ENCODE measurements at places on chromosomes 2 and 18. TPM values are rescaled to one million over a fixed set of nuclear protein-coding genes. Genes with fewer than 3 reads are reported as not detected.

Gene POMC
- total RNA-seq: 7.3 TPM

Gene SFXN5
- total RNA-seq: 10.1 TPM

Gene ANKRD39
- 17.3 TPM for total RNA-seq

Gene ZNF521
- total RNA-seq: 37.3 TPM

Gene CNNM4
- 23.7 TPM for total RNA-seq

- no peak for DNase-seq
Observed at GRCh38 chr2:68726608-68727367, 7.8 kb upstream of the ARHGAP25 start.

GRCh38 chr2:163187995-163188655 lies 349.6 kb upstream of the KCNH7 start:
- DNase-seq: no peak

Data from right cardiac atrium (tissue), 5 donors.